Neural crest cell (in vitro differentiated cells): ENCODE measurements at places on chromosomes 2 and 18.

GRCh38 chr2:227661827-227662226, 4.8 kb upstream of the SCYGR5 start:
- DNase-seq, result no peak

- DNase-seq, result no peak
Measured at GRCh38 chr2:27205206-27205605, 6.6 kb upstream of the ATRAID start.

DNA sequence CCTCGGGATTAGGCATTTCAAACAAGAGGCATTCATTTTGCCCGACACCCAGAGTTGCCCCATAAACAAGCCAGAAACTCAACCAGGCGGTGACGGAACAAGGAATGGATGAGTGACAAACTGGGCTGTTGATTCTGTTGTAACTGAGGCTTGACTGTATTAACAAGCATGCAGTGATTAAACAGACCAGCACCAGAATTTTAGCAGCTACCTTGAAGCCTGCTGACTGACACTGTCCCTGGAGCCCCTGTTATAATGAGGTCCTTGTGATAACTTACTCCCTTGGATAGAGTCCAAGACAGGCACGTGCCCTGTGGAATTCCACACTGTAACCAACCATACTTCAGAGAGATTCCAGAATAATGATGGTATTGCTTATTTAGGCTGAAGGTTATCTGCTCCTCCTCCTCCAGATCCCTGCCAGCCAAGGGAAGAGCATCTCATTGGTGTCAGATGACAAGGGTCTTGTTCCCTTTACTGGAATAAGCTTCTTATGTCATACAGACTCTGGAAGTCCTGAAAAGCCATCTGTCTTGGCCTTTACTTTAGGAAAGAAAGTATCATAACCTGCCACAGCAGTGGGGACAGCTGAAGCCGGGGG, 97.1 kb upstream of the RMDN2 start:
- DNase-seq, result no peak

DNA sequence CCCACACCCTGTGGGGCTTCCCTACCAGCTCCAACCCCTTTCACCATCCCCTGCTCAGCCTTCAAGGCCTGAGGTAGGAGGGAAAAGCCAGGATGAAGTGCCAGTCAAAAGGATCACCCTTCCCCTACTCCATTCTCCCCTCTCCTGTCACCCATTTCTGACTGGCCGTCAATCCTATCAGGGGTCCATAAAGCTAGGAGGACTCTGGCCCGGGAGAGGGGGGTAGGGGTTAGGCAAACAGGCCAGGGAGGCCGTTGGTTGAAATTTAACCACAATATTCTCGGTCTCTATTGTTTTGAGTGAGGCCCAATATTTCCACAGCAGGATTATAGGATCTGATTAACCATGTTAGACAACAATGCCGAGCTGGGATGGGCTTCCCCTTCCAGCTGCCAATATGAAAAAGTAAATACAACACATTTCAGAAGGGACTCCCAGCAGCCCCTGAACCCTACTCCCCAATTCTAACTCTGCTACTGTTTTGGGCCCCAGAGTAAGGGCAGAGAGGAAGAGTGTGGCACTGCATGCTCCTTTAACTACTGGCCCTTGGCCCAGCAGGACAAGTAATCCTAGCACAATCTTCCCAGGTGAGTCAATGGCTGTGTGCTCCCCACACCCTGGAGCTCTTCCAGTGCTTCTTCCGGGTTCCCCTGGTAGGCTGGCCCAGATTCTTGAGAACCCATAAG, 10.6 kb upstream of the IHH start:
- no peak for DNase-seq

GRCh38 chr18:76482971-76483691, 11.9 kb downstream of the ZNF516 start:
- no peak for DNase-seq

DNA sequence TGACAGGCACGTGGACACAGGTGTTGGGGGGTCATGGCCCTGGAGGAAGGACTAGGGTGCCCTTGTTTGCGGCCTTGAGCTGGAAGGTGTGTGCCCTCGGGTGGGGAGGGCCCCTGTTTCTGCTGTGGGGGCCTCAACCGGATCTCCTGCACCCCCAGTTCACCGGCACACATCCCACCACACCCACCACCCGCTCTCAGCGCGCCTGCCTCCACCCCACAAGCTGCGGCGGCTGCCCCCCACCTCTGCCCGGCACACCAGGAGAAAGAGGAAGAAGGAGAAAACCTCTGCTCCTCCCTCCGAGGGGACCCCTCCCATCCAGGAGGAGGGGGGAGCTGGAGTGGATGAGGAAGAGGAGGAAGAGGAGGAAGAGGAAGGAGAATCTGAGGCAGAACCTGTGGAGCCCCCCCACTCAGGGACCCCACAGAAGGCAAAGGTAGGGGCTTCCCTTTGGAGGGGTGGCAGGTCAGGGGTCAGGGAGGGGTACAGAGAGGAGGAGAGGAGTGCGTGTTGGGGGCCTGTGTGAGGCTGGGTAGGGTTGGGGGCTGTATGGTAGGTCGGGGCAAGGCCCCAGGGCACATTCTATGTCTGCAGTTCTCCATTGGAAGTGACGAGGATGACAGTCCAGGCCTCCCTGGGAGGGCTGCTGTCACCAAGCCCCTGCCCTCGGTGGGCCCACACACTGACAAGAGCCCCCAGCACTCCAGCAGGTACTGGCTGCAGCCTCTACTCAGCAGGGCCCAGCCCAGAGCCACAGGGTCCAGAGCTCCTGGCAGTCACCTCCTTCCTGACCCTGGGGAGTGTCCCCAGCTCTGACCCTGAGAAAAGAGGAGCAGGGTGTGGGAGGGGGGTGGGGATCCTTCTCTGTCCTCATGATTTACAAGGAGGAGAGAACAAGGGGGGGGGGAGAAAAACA, 1.8 kb downstream of the SLC4A3 start:
- no peak for DNase-seq

- DNase-seq, result no peak
Measured at GRCh38 chr2:26139269-26140183, 33.4 kb upstream of the GAREM2 start.

DNA sequence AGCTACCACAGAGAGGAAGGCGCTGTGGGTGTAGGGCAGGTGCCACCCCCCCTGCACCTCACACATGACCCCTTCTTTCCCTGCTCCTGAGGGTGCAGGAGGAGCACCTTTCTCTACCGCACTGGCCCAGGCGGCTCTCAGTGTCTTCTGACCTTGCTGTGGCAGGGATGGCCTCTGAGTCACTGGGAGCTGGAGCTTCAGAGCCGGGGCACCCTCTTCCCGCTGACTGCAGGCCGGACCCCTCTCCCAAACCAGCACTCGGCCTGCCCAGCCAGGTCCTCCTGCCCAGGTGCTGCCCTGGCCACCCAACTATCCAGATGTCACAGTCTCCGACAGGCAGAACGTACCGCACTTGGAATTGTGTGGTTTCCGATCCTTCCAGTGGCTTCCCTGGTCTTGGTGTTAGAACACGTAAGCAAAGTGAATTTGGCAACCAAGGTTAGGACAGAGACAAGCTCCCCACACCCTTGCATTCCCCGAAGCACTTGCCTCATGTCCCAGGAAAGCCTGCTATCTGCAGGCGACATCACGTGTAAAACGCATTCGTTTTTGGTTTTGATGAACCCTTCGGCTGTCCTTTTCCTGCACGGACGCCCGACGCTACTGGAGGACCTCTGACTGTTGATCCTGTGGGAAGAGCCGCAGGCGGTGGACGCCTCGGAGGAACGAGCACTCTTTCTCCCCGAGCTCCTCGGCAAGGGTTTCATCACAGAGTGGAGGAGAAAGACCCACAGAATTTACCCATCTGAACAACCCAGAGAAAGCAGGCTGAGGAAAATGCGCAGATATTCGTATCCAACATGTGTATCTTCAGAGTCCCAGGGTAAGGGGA, 24.7 kb upstream of the KCNG2 start:
- no peak for DNase-seq

DNA sequence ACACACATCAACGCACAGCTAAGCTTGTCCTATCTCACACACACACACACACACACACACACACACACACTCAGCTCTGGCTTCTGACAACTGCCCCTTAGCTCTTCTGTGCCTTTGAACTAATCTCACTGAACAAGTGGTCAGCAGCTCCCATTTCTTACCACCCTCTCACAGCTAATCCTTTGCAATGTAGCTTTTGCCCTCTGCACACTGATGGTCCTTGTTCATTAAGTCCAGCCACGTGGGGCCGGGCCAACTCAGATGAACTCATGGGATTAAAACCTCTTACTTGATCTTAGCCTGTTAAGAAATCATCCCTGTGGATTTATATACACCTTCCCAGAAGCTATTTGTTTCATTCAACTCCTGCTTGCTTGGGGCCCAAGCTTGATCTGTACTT, 36.6 kb downstream of the DPYSL5 start:
- no peak for DNase-seq

- no peak for DNase-seq
Measured at GRCh38 chr2:220053919-220054318, 426.5 kb downstream of the SLC4A3 start.

DNA sequence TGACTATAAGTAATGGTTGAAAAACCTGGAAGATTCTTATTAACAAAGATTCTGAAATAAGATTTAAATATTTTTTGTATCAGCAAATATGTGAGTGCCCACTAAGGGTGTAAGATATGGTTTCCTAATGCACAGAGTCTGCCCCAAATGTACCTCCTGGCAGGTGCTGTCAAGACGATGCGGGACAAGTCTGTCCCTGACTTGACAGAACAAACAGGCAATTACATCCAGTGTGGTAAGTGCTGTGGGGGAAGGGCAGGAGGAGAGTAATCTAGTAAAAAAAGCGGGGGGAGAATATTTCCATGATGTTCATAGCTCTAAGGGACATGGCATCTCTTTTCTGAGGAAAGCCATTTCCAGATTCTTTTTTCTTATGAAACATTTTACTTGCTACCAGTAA, 127.5 kb downstream of the COL4A4 start:
- no peak for DNase-seq

DNA sequence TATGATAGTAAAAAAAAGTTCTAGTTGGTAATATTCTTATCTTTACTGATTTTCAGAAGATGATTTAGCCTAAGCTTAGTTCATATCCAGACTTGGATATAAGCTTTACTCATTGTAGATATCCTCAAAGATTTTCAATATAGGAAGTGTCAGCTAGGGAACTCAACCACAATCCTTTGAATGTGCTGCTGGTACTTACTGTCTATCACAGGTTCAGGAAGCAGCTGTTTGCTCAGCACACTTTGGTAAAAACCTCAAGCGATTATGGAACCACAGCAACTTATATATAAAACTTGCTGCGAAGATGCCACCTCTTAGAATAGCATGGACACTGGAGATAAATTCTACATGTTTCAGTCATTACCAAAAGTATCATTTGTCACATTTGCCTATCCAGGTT, 60.1 kb upstream of the TNFRSF11A start:
- no peak for DNase-seq

DNA sequence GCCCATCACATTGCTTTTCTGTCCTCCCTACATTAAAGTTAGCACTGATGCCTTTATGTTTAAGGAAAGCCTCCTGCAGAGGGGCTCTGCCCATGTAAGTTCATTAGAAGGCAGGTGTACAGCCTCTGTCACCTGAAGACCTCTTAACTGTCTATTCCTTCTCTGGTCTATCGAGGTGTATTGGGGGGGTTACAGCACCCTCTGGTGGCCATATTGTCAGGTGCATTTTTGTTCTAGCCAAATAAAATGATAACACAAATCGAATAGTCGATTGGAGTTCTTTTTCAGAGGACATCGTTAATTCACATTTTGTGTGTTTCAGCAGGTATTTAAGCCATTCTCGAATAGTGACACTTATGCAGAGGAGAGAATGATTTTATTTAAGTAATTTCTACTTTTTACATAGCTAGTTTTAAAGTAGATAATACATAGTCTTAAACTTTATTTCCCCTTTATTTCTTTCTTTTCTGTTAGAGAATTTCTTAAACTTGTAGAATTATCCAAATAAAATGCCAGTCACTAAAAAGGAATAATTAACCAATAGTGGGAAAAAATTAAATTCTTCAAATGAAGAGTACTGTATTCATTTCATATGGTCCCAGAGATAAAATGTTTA, 136.8 kb downstream of the NEDD4L start:
- DNase-seq, result peak; percentile 59

- DNase-seq, result no peak
Measured at GRCh38 chr18:69948919-69949537, 1.4 kb upstream of the CD226 start.

GRCh38 chr18:62301322-62301721, 23.8 kb upstream of the TNFRSF11A start:
- no peak for DNase-seq

- DNase-seq, result no peak
Measured at GRCh38 chr2:134502104-134502503, 216.7 kb downstream of the TMEM163 start.

DNA sequence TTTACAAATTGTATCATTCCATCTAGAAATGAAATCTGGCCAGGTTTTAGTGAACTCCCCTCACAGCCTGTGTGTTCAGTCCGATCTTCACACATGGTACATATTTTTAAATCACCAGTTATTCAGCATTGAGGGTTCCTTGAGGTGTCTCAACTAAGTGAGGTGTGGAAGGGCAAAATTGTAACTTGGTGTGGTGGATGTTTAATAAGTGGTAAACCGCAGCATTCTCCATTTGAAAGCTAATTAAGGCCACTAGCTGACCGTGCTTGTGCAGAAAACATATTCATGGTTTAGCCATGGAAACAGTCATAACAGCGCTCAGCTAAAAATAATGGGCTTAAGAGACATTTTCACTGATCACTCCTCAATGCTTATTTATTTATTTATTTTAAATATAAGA, 786.2 kb upstream of the FANCL start:
- DNase-seq, result no peak

DNA sequence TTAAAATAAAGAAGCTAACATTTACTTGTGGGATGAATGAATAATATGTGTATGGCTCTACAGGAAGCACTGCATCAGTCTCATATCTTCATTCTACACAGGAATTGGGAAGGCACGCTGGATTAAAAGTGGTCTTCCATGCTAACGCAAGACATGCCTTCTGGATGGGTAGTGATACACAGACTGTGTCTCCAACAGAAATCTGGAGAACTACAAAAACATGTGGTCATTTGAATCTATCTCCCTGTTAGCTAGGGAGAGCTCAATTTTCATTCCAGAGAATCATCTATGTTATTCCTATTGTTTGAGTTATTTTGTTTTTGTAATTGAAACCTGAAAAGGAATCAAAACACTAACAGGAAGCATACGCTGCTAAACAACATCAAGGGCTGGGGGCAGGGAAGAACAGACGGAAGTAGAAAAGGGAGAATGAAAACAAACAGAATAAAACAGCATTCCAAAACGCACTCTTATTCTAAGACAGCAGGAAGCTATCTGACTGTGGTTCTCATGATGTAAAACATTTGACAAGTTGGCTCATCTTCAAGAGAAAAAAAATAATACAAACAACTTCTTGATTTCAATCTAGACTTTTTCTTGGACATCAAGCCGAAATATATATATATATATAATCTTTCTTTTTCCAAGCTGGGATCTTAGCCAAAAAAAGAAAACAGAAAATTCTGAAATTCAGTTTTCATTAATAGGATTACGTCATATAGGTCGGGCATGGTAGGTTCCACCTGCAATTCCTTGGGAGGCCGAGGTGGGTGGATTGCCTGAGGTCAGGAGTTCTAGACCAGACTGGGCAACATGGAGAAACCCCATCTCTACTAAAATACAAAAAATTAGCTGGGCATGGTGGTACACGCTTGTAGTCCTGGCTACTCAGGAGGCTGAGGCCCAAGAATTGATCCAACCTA, 31.5 kb upstream of the ASNSD1 start:
- DNase-seq, result no peak

GRCh38 chr2:79129804-79130203, 9.5 kb downstream of the REG1A start:
- DNase-seq, result no peak
